ENCODE measurements at places on chromosomes 12 and 14.

DNA sequence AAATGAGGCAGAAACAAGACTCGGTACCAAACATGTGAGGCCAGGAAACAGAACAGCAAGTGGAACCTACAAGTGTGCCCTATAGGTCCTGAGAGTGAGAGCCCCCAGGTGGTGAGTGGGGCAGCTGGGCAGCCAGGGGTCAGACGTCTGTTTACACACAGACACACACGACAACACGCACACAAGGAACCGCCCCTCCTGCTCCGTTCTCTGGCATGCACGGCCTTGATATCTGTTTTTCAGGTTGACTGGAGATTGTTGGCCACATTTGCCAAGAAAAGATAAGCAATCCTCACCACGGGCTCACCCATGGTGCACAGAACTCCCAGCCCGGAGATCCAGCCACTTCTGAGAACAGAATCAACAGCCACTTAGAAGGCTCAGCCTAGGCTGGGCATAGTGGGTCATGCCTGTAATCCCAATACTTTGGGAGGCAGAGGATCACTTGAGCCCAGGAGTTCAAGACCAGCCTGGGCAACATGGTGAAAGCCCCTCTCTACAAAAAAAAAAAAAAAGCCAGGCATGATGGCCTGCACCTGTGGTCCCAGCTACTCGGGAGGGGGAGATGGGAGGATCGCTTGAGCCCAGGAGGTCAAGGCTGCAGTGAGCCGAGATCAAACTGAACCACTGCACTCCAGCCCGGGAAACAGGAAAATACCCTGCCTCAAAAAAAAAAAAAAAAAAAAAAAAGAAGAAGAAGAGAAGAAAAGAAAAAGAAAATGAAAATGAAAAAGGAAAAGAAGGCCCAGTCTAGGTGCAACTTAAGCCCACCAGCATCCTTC is 19.4 kb upstream of the EIF5 start:
- no peak for DNase-seq

- DNase-seq = no peak
Measured at GRCh38 chr12:109557805-109558204, 15.5 kb downstream of the MMAB start.

DNA sequence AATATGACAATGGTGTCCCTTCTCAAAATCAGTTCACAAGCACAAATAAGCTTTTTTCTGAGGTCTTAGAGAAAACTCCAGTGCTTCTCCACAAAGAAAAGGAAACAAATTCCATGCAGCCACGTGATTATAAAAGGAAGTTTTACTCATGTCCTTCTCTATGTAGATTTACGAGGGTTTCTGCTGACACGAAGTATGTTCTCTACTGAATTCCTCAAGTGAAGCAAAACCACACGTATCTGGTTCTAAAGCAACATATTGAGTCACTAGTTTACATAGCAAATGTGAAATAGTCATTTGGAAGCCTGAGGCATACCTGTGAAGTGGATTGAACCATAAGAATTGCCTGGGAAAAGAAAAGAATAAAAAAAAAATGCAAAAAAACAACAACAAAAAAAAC is 31.9 kb downstream of the BMP4 start:
- DNase-seq = no peak

DNA sequence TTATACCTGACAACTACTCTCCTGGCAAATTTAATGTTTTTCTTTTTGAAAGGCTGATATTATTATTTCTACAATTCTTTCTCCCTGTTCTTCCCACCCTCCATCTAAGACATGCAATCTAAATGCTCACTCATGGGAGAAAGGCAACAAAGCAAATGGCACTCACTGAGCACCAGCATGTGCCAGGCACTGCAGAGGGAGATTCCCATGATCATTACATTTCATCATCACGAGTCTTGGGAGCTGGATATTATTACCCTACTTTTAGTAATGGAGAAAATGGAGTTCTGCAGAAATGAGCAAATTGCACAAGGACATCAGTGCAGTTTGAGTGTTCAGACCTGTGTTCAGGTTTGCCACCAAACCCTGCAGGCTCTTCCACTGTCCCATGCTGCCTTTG is 27.9 kb downstream of the PPM1H start:
- DNase-seq = no peak

DNA sequence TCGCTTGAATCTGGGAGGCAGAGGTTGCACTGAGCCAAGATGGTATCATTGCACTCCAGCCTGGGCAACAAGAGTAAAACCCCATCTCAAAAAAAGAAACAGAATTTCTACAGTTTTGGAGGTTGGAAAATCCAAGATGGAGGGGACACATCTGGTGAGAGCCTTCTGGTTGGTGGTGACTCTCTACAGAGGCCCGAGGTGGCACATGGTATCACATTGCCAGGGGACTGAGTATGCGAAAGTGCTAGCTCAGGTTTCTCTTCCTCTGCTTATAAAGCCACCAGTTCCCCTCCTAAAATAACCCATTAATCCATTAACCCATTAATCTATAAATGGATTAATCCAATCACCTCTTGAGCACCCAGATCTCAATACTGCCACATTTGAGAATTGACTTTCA is 70.8 kb upstream of the DACT1 start:
- DNase-seq = no peak

- DNase-seq = no peak
Measured at GRCh38 chr12:75908961-75909605, 122.5 kb downstream of the PHLDA1 start.

DNA sequence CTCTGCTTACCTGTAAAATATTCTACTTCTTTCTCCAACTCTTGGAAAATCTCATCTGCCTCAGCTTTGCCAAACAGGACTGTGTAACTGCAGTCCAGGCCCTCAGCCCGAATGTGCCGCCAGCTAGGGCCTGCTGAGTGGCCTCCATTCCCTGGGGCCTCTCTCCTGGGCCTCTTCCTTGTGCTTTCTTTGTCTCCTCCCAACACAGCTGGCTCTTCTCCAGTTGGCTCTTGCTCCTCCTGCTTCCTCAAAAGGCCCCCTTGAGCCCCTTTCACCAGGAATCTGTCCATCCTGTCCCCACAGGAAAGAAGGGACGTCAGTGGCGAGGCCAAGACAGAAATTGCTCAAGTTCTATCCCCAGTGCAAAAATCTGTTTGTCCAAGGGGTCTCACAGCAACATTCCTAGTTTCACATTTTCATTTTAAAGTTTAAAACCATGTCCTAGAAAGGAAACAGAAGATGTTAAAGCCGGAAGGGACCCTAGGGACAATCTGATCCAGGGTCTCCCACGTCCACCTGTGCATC is 713 bp downstream of the ALKBH2 start:
- DNase-seq = no peak

- no peak for DNase-seq
Measured at GRCh38 chr12:6775185-6776174, 3.2 kb downstream of the LAG3 start.

DNA sequence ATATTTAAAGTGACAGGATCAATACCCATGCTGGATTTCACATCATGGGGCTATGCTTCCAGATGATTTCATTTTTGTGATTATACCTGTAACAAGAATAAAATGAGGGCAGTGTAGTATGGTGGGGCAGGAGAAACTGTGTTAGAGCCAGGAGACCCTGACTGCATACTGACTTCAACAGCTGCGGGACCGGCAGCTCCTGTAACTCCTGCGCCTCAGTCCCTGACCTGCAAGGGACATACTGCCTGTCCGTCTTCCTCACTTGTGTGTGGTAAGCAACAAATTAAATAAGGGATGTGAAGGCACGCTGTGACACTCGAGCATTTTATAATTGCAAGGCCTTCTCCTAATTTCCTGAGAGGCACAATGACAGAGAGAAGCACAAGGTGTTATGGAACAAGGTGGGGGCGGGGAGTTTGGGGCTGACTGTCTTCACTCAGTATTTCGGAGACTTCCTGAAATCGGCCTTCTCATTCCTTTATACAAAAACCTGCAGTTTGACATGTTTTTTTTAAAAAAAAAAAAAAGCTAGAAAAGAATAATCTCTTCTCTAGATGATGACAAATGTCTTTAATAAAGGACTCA is 164.2 kb downstream of the TTC7B start:
- no peak for DNase-seq

DNA sequence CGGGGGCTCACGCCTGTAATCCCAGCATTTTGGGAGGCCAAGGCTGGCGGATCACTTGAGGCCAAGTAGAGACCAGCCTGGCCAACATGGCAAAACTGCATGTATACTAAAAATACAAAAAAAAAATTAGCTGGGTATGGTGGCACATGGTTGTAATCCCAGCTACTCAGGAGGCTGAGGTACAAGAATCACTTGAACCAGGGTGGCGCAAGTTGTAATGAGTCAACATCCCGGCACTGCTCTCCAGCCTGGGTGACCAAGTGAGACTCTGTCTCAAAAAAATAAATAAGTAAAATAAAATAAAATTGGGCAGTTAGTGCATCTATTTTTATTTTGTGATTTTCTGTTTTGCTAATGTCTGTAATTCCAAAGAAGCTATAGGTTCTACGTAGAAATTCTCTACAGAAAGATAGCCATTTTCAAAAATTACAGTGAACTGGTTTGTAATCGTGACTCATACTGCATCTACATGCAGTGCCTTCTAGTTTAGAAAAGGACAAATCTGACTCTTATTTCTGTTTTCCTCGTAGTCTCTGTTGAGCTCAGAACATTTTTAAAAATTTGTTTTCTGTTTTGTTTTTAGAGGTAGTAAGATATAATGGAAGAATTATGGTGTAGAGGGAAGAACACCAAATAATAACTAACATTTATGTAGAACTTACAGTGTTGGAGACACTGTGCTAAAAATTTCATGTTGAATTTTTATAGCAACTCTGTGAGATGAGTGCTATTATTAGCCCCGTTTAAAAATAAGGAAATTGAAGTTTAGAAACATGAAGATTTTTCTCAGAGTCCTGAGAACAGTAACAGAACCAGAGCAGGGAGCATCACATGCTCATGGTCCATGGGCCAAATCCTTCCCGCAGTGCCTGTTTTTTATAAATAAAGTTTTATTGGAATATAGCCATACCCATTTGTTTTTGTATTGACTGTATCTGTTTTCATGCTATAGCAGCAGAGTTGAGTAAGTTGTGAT is 201.2 kb downstream of the SYNE2 start:
- no peak for DNase-seq

GRCh38 chr14:45177076-45177475 is 41.3 kb downstream of the FANCM start:
- no peak for DNase-seq

GRCh38 chr12:44521702-44522101 is 354.4 kb downstream of the NELL2 start:
- DNase-seq = no peak

DNA sequence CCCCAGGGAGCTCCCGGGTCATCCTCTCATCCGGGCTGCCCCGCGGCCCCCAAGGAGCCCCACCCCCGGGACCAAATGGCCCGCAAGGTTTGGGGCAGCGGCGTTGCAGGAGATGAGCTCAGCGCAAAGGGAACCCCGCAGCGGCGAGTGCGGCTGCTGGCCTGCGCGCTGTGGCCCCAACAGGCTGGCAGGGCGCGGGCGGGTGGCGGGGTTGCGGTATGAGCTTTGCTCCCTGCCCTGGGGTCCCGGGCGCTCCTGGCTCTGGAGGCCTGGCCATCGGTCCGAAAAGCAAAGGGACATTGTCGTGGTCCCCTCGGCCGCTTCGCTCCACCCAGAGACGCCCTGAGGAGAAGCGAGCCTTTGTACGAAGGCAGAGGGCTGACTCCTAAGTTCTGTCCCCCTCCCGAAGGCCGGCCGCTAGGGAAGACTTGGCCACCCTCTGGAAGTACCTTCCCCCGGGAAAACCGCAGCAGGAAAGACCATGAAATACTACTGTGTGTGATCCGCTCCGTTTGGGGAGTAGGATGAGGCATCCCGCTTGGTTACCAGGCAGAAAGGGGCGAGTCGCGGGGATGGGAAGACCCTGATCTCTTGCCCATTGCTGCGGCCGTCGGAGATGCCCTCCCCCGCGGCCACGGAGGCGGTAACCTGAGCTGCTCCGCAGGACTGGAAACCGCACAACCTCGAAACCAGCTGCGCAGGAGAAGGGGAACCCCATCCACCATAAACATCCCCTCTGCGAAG is 620 bp upstream of the NID2 start:
- DNase-seq = no peak

GRCh38 chr12:1332327-1332726 is 262.1 kb downstream of the FBXL14 start:
- no peak for DNase-seq

DNA sequence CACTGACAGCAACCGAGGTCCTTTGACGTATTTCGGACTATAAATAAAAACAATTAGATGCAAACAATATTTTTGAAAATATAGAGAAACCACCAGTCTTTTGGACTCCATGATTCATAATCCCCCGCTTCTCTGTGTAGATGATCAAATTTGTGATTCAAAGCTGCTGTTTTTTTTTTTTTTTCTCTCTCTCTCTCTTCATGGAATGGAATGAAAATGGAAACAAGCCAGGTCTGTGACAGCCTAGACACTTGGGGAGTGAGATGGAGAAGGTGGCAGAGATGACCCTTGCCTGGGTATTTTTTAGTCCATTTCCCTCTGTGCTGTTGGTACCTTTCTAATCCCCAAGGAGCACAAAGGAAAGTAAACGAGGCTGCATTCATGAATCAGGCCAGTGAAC is 248.5 kb downstream of the GLT1D1 start:
- no peak for DNase-seq

DNA sequence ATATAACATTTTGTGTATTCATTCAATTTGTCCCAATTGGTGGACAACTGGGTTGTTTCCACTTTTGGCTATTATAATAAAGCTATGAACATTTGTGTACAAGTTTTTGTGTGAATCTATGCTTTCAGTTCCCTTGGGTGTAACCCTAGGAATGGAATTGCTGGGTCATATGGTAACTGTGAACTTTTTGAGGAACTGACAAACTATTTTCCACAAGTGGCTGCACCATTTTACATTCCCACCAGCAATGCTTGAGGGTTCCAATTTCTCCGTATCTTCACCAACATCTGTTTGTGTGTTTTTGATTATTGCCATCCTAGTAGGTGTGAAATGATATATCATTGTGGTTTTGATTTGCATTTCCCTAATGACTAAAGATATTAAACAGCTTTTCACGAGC is 13.0 kb downstream of the LPCAT3 start:
- no peak for DNase-seq

DNA sequence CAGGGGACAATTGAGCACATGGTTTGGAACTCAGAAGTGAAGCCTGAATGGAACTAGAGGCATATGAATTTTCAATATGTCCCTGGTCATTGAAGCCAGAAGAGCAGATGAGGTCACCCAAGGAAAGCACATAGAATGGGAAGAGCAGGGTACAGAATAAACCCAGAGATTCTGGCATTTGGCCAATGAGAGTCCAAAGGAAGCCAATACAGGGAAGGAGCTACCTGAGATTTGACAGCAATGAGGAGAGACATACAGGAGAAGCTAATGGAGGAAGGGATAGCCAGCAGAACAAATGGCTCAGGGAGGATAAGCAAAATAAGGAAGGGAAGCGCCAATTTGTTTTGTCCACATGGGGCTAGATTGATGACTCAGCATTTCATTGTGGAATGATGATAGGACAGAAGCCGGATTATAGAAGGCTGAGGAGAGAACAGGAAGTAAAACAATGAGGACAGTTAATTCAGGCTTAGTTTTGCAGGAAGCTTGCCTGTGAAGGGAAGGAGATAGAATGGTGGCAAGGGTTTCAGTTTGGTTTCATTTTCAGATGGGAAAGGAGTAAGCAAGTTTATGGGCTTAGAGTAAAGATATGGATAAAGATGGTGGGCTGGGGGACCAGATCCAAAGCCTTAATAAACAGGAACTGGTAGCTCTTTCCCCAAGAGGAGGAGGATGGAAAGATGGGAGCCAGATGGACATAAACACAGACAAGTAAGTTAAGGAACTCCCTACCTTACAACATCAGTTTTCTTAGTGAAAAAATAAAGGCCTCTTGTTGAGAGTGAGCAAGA is 3.2 kb upstream of the SPTSSA start:
- no peak for DNase-seq

All from stimulated activated CD4-positive, alpha-beta T cell treated with anti-CD3 and anti-CD28 coated beads, Interleukin-1b, Interleukin-23, amount 100 ng/mL, for 1 hour (primary cell).